ENCODE measurements at places on chromosomes 1 and 21. TPM values are rescaled to one million over a fixed set of nuclear protein-coding genes. Genes with fewer than 3 reads are reported as not detected.

Gene PTGFRN
- polyA plus RNA-seq = 16.4 TPM

Gene RNU1-3
- 26.8 TPM for polyA plus RNA-seq

Gene PDPN
- 7.4 TPM for polyA plus RNA-seq

Gene TNFRSF18
- polyA plus RNA-seq = not detected

Gene COP1
- 40.2 TPM for polyA plus RNA-seq

GRCh38 chr1:22773981-22774832, 63.6 kb downstream of the EPHB2 start:
- DNase-seq = no peak
- H3K27me3 ChIP-seq = no peaks in the 10 kb centered on the region
- H3K4me3 ChIP-seq = no peak overlapping the region
- no peak overlapping the region for H3K27ac ChIP-seq

DNA sequence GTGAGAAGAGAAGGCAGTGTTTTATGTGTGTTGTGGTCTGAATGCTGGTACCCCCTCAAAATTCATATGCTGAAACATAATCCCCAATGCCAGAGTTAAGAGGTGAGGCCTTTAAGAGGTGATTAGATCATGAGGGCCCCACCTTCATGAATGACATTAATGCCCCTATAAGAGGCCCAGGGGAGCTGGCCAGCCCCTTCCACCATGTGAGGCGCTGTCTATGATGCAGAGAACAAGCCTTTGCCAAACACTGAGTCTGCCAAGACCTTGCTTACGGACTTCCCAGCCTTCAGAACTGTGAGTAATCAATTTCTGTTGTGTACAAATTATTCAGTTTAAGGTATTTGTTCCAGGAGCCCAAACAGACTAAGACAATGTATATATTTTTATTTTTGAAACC, 20.2 kb downstream of the CAPZB start:
- no peaks in the 10 kb centered on the region for H3K36me3 ChIP-seq
- peaks cover 40% of the 10 kb centered on the region for H3K4me1 ChIP-seq
- peak overlapping the region; percentile 52 for H3K27ac ChIP-seq
- H3K4me3 ChIP-seq = no peak overlapping the region

GRCh38 chr1:93123201-93123783, 44.2 kb downstream of the MTF2 start:
- no peak for DNase-seq
- no peaks in the 10 kb centered on the region for H3K4me1 ChIP-seq
- H3K4me3 ChIP-seq = no peak overlapping the region
- H3K36me3 ChIP-seq = no peaks in the 10 kb centered on the region
- H3K27me3 ChIP-seq = no peaks in the 10 kb centered on the region
- H3K27ac ChIP-seq = no peak overlapping the region

GRCh38 chr1:157307491-157307890, 169.3 kb upstream of the ETV3 start:
- no peak overlapping the region for H3K27ac ChIP-seq
- no peak for DNase-seq
- no peak overlapping the region for H3K4me3 ChIP-seq
- no peaks in the 10 kb centered on the region for H3K4me1 ChIP-seq
- H3K36me3 ChIP-seq = no peaks in the 10 kb centered on the region

DNA sequence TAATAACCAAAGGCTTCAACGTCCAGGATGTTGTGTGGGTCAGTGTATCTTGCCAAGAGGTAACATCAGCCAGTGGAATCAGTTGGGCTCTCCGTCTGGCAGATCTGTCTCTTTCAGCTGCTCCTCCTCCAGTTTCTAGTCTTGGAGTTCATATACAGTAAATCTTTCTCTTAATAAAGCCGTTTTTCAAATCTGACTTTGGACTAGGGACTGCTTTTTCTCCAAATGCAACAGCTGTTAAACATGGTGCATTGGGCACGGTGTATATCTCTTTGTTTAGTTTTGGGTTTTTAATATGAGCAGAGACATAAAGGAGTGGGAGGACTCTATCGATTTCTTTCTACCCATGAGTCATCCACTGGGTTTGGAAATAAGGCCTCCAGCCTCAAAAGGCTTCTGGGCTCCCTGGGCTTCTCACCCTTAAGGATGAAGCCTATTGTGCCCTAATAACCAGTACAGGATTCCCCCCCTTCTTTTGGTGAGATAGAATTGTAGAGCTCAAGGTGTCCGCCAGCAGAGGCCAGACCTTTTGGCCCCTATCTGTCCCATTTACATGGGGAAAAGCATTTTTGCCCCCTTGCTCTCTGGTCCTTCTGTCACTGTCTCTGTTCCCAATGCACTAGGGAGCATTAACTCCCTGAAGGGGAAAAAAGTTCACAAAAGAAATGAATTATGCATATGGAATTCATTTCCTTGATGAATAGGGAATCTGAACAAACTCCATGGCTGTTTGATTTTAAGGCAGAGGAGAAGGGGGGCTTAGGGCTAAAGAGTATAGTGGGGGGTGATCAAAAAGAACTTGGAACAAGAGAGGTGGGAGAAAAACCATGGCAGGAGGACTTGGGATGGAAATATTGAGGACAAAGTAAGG, 86.0 kb downstream of the PBX1 start:
- H3K4me1 ChIP-seq = no peaks in the 10 kb centered on the region
- no peak overlapping the region for H3K4me3 ChIP-seq
- H3K27ac ChIP-seq = no peak overlapping the region
- DNase-seq = peak; percentile 49
- no peaks in the 10 kb centered on the region for H3K27me3 ChIP-seq
- no peaks in the 10 kb centered on the region for H3K36me3 ChIP-seq

GRCh38 chr1:175402336-175402735, 209.8 kb upstream of the KIAA0040 start:
- no peaks in the 10 kb centered on the region for H3K4me1 ChIP-seq
- H3K27ac ChIP-seq = no peak overlapping the region
- H3K36me3 ChIP-seq = no peaks in the 10 kb centered on the region
- no peaks in the 10 kb centered on the region for H3K27me3 ChIP-seq

- DNase-seq = no peak
- H3K4me1 ChIP-seq = no peaks in the 10 kb centered on the region
- no peak overlapping the region for H3K27ac ChIP-seq
- H3K4me3 ChIP-seq = no peak overlapping the region
- H3K27me3 ChIP-seq = no peaks in the 10 kb centered on the region
Observed at GRCh38 chr1:22163564-22163963, 20.7 kb upstream of the WNT4 start.

DNA sequence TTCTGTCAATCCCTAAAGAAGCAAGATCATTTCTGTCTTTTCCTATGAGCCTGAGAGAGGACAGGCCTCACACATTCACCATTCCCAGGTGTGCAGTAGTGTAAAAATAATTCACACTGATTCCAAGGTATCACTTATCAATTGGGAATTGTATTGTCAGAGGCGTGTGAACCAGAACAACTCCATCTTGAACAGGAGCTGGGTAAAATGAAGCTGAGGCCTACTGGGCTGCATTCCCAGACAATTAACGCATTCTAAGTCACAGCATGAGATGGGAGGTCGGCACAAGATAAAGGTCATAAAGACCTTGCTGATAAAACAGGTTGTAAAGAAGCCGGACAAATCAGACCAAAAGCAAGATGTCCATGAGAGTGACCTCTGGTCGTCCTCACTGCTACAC, 239.2 kb downstream of the SMYD3 start:
- no peak overlapping the region for H3K27ac ChIP-seq
- H3K27me3 ChIP-seq = no peaks in the 10 kb centered on the region
- no peaks in the 10 kb centered on the region for H3K36me3 ChIP-seq
- H3K4me1 ChIP-seq = no peaks in the 10 kb centered on the region
- DNase-seq = no peak
- no peak overlapping the region for H3K4me3 ChIP-seq

DNA sequence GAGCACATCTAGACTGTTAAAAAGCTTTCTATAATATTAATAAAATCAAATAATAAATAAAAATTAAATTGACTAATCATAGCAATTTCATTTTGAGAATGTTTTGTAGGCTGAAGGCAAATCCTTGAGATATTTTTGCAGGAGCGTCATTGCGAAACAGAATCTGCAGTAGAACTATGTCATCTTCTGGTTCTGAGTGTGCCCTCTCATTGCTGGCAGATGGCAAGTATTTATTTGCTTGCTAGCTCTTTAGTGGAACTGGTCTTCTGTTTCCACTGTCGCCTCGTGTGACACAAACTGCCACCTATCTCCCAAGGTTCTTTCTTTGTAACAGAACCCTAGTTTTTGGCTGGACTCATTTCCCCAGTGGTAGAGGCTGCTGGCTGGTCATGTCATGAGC, 19.0 kb upstream of the IRF2BP2 start:
- H3K4me1 ChIP-seq = peaks cover 6% of the 10 kb centered on the region
- no peaks in the 10 kb centered on the region for H3K36me3 ChIP-seq
- H3K27me3 ChIP-seq = no peaks in the 10 kb centered on the region

- no peak for DNase-seq
- peak overlapping the region; percentile 80 for H3K27ac ChIP-seq
- peak overlapping the region; percentile 99 for H3K4me3 ChIP-seq
- peaks cover 9% of the 10 kb centered on the region for H3K4me1 ChIP-seq
- H3K36me3 ChIP-seq = peaks cover 33% of the 10 kb centered on the region
- H3K27me3 ChIP-seq = no peaks in the 10 kb centered on the region
Observed at GRCh38 chr1:244862354-244862698, 2.0 kb downstream of the HNRNPU start.

DNA sequence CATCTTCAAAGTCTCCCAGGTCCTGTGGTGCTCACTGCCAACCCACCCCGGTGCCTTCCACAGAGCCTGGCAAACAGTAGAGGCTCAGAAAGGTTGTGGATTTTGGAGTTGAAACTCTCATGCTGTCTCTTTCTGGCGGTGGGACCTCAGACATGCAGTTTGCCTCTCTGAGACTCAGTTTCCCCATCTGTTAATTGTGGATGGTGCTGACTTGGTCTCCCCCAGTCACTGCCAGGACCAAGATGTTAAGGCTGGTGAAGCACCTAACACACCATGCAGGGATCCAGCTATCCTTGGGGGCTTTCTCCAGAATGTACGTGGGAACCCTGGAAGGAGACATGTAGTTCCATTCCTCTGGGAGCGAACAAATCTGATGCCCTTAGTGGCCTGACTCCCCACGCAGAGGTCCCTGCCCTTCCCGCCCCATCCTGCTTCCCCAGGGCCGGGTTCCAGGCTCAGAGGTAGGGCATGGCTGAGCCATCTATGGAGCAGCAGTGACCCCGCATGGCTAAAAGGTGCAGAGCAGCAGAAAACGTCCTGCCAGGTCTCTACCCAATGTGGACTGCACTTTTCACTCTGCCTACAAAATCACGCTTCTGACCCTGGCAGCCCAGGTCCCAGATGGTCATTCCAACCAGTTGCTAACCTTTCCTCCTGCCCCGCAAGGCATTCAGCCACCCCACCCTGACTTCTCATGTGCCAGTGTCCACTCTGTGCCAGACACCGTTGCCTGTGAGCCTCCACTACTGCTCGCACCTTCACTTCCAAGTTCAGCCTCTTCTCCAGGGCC, 9.2 kb upstream of the TTC22 start:
- DNase-seq = peak; percentile 76
- H3K36me3 ChIP-seq = no peaks in the 10 kb centered on the region
- no peaks in the 10 kb centered on the region for H3K27me3 ChIP-seq
- H3K27ac ChIP-seq = no peak overlapping the region

GRCh38 chr1:29186707-29187106, 5.0 kb upstream of the SRSF4 start:
- H3K4me1 ChIP-seq = peaks cover 5% of the 10 kb centered on the region
- H3K36me3 ChIP-seq = no peaks in the 10 kb centered on the region
- H3K4me3 ChIP-seq = no peak overlapping the region
- DNase-seq = no peak

GRCh38 chr1:200625381-200625824, 4.9 kb upstream of the KIF14 start:
- no peaks in the 10 kb centered on the region for H3K4me1 ChIP-seq
- no peak overlapping the region for H3K4me3 ChIP-seq
- H3K36me3 ChIP-seq = no peaks in the 10 kb centered on the region
- no peak for DNase-seq
- H3K27me3 ChIP-seq = no peaks in the 10 kb centered on the region

- no peak overlapping the region for H3K4me3 ChIP-seq
- H3K27ac ChIP-seq = no peak overlapping the region
- no peaks in the 10 kb centered on the region for H3K4me1 ChIP-seq
- H3K27me3 ChIP-seq = no peaks in the 10 kb centered on the region
Observed at GRCh38 chr1:23222331-23222730, 5.0 kb upstream of the HTR1D start.

- no peak for DNase-seq
- H3K36me3 ChIP-seq = no peaks in the 10 kb centered on the region
Observed at GRCh38 chr1:203765029-203765837, at the start of gene LAX1. TSS of gene LAX1 (plus strand) at chr1:203765183. CDS start at chr1:203765566, 383 bp downstream.

DNA sequence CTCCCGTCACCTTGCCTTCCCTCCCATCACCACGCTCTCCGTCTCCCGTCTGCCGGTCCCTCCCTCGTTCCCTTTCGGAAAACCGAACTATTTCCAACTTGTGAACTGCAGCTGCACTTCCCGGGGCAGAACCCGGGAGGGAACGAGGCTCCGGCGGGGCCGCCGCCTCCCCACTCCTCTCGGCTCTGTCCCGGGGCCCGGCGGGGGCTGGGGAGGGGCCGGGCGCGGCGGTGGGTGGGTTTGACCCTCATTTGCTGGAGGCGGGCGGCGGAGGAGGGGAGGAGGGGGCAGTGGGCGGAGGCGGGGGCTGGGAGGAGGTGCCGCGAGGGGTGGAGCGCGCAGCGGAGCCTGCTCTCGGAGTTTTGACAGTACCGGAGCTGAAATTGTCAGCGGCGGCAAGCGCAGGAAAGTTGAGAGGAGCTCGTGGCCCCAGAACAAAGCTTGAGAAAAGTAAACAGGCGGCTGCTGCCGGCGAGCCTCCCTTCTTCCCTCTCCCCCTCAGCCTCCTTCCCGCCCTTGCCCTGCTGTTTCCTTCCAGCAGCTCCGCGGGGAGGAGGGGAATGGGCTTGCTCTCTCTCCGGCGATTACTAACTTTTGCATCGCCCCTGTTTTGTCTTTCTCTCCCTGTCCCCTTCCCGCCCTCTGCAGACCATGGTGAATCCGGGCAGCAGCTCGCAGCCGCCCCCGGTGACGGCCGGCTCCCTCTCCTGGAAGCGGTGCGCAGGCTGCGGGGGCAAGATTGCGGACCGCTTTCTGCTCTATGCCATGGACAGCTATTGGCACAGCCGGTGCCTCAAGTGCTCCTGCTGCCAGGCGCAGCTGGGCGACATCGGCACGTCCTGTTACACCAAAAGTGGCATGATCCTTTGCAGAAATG, 2.9 kb downstream of the LMO4 start:
- peaks cover 21% of the 10 kb centered on the region for H3K4me1 ChIP-seq
- DNase-seq = peak; percentile 93
- peak overlapping the region; percentile 95 for H3K4me3 ChIP-seq
- H3K27ac ChIP-seq = peak overlapping the region; percentile 84
- no peaks in the 10 kb centered on the region for H3K36me3 ChIP-seq

GRCh38 chr1:189866606-189867005, 611.1 kb downstream of the BRINP3 start:
- no peaks in the 10 kb centered on the region for H3K27me3 ChIP-seq
- no peaks in the 10 kb centered on the region for H3K4me1 ChIP-seq
- DNase-seq = no peak
- no peak overlapping the region for H3K4me3 ChIP-seq
- no peaks in the 10 kb centered on the region for H3K36me3 ChIP-seq

GRCh38 chr1:90074137-90074536, 79.2 kb downstream of the ZNF326 start:
- no peaks in the 10 kb centered on the region for H3K27me3 ChIP-seq
- no peaks in the 10 kb centered on the region for H3K4me1 ChIP-seq
